ENCODE measurements at places on chromosomes 11 and 22. TPM values are rescaled to one million over a fixed set of nuclear protein-coding genes. Genes with fewer than 3 reads are reported as not detected.

DNA sequence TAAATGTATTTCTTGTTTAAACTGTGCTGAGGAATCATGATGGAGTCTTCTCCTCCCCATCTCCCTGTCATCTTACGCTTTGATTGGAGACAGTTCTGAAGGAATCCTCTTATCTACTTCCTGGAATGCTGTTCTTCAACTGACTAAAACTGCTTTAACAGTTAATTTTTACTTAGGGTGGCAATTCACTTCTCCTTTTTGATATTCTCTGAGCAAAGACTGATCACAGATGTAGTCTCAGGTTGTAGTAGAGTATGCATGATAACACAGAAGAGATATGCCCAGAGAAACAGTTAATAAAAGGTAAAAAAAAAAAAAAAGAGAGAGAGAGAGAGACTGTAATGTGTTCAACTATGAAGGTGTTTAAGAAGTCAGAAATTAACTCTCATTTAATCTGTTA, 1.4 kb upstream of the CASP5 start:
- no peak for DNase-seq

DNA sequence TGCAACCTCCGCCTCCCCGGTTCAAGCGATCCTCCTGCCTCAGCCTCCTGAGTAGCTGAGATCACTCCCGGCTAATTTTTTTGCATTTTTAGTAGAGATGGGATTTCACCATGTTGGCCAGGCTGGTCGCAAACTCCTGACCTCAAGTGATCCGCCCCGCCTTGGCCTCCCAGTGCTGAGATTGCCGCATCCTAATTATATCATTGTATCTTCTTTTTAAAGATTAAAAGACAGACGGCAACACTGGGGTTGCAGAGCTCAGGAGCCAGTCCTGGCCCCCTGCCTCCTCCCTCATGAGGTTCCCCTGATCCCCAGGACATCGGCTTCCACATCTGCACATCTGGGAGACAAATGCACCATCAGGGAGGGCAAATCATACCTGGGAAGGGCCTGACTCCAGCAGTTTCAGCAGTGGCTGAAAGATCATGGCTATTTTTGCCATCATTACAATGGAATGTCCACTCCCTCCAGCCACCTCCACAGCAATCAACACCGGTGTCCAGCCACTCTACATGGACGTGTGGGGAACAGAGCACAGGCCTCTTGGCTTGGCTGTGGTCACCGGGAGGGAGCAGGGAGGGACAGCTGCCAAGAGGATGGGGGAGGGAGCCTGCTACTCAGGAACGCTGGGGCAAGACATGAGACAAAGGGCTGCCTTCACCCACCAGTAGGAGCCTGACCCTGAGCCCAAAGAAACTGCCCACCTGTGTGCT, 9.2 kb upstream of the CELSR1 start:
- DNase-seq, result no peak

- DNase-seq, result no peak
Measured at GRCh38 chr11:68038226-68038717, 553 bp upstream of the TCIRG1 start.

GRCh38 chr22:35452351-35452781, 52.4 kb downstream of the MCM5 start:
- no peak for DNase-seq

DNA sequence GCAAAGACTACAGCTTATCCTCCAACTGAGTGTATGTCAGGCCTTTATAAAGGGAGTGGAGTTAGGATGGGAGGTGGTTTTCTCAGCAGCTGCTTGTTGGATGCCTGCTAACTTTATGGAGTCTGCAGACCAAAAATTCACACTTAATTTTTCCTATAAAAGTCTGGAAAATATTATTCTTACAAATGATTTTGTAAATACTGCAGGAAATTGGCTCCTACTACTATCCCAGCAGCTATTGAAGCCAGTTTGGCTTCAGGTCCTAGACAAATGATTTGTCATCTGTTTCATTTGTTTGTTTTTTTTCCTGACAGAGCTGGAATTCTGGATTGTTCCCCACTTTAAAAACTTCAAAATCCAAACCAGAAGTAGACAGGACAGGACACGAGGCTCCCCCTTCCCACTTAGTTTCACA, 292.5 kb downstream of the TMEM135 start:
- DNase-seq, result peak; percentile 87

DNA sequence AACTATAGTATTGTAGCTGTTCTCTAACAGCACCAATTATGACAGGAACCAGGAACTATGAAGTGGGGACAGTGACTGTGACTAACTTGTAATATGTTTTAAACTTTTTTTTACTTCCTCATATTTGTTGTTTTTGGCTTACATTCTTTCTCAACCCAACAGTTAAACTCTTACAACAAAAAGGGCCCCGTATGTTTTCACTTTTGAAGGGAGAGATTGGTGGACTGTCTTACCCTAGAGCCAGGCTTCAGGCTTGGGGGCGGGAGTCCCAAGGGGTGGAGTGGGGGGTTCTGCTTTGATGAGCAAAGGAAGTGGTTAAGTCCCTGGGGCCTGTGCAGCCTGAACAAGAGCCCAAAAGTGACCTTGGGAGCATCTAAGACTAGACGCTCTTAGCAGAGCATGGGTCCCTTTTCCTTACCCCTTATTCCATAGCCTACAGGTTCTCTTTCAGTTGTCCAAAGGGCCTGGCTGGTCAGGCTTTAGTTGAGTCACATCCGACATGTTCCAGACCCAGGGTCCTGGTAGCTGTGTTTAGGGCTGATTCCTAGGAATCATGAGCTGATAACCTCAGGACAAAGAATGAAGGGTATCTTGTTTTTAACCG, 38.8 kb downstream of the STIM1 start:
- no peak for DNase-seq

DNA sequence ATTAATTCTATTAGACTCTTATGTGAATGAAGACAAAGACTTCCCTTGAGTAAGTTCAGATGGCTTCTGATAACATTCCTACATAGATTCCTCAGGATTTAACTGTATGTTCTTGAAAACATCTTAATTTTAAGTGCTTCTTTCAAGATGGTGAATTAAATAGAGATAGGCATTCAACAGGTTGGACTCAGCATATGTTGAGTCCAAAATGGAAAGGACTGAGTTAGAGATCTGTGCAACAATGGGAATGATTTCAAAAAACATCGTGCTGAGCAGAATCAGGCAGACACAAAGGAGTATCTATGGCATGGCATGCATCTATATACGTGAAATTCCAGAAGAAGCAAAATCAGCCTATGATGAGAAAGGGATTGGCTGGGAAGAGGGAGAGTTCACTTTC, 36.2 kb downstream of the ZNF195 start:
- no peak for DNase-seq

- no peak for DNase-seq
Measured at GRCh38 chr11:63840356-63841060, 1.6 kb downstream of the MARK2 start.

- DNase-seq, result peak; percentile 5
Measured at GRCh38 chr22:19620742-19621371, 93.4 kb upstream of the SEPTIN5 start.

DSCAML1 gene
- not detected for polyA plus RNA-seq

- DNase-seq, result no peak
Measured at GRCh38 chr11:67267188-67268080, 1.2 kb downstream of the GRK2 start.

OR10A2 gene
- polyA plus RNA-seq, result 0.06 TPM

- no peak for DNase-seq
Measured at GRCh38 chr11:116862185-116862584, 24.8 kb upstream of the APOA1 start.

DNA sequence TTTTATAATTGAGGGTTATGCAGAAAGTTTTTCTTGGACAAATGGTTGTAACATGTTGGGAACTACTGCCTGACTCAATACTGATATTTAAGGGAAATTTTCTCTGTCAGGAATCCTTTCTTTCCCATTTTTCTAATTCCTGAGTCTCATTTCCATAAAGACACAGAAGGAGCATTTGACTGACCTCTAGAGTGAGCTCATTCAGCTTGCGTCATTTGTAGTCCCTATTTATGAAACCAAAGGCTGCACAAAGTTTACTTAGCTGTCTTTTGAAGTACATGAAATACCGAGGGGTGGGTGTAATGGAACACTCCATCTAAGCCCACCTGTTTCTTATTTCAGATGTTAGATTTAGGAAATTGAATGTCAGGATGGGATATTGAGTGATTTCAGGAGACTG, 359.5 kb upstream of the C11orf87 start:
- no peak for DNase-seq

- DNase-seq, result no peak
Measured at GRCh38 chr11:68041617-68042218, 2.9 kb downstream of the TCIRG1 start.

DNA sequence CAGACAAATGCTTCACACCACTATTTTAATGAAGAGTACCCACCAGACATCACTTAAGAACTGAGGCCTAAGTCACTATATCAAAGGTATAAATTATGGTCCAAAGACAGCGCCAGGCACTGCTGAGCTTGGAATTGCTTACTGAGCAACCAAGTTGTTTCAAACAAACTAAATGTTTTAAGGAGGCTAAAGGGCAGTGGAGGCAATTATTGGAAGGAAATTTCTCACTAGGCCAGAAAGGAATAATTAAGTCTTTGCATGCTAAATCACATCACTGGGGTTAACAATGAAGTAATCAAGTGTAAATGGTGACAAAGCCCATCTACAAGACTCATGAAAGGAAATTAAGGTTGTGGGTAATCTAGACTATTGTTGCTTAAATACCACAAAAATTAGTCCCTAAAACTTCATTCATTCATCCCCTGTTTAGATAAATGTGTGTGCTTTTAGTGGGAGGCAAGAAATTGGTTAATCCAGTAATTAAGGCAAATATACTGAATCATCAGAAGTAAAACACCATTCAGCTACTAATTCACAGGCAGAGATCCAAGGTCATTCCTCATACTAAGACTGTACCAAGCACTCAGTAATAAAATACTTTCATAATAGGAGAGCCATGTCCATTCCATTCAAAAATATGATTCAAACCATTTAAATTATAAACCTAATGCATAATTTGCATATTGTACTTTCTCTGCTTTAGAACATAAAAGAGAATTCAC, 21.2 kb downstream of the LGR4 start:
- DNase-seq, result no peak

PIH1D2 gene
- polyA plus RNA-seq, result 1.1 TPM

PYGM gene
- 86.7 TPM for polyA plus RNA-seq

DNA sequence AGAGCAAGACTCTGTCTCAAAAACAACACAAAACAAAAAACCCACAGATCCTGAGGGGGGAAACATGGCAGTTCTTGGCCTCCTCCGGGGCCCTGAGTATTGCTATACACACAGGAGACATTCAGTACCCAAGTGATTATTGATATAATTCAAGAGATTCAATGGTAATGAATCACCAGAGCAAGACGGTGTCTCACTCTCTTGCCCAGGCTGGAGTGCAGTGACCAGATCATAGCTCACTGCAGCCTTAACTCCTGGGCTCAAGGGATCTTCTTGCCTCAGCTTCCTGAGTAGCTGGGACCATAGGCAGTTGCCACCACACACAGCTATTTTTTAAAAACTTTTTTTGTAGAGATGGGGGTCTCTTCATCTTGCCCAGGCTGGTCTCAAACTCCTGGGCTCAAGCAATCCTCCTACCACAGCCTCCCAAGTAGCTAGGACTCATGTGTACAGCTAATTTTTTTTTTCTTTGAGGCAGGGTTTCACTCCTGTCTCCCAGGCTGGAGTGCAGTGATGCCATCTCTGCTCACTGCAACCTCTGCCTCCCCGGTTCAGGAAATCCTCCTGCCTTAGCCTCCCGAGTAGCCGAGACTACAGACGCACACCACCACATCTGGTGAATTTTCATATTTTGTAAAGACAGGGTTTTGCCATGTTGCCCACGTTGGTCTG, 21.8 kb upstream of the PIK3C2A start:
- no peak for DNase-seq

DNA sequence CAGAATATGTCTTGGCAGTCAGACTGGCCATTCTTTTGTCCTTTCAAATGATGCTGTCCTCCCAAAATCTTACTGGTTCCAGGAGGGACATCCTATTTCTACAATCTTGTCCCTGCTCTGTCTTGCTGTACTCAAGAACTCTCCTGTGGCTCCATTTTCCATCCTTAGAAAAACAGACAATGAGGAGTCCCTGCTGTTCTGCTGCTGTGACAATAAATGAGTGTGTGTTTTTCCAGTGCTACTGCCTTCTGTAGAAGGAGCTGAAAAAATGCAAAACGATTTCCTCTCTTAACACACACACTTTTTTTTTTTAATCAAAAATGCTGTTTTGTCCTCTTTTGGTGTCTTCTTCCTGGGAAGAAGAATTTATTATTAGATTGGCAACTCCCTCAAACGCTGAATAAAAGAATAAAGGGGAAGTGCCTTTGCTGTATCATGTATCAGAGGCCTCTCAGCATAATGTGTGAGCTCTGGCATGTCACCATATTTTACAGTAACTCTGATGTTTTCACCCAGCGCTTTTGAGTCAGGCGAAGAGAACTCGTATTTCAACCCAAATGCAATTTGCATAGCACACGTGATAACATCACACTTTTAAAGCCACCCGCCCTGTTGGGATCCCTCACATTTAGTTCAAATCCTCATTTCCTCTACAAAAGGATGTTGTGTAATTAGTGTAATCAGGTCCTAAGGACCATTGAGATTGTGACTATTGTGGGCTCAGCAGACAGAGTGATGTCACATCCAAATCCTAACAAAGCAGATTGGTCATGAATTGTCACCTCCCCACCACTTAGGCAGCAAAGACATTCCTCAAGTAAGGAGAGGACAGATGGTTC, 496.0 kb upstream of the LARGE1 start:
- no peak for DNase-seq

BAIAP2L2 gene
- polyA plus RNA-seq, result 0.89 TPM
